ENCODE measurements at places on chromosomes 12 and 14. TPM values are rescaled to one million over a fixed set of nuclear protein-coding genes. Genes with fewer than 3 reads are reported as not detected.

The PMCH gene
- total RNA-seq = not detected

The TAS2R10 gene
- total RNA-seq = 1.2 TPM

The MORN3 gene
- total RNA-seq = 0.63 TPM

The WNT5B gene
- 14.0 TPM for total RNA-seq

The SVOP gene
- total RNA-seq = 1.9 TPM

The ULK1 gene
- total RNA-seq = 69.3 TPM

The EML5 gene
- total RNA-seq = 1.3 TPM

The TEX52 gene
- total RNA-seq = not detected

The AKAP5 gene
- 1.3 TPM for total RNA-seq

The GPRC5D gene
- not detected for total RNA-seq

The ESR2 gene
- total RNA-seq = 0.20 TPM

The COA8 gene
- total RNA-seq = 37.2 TPM

DNA sequence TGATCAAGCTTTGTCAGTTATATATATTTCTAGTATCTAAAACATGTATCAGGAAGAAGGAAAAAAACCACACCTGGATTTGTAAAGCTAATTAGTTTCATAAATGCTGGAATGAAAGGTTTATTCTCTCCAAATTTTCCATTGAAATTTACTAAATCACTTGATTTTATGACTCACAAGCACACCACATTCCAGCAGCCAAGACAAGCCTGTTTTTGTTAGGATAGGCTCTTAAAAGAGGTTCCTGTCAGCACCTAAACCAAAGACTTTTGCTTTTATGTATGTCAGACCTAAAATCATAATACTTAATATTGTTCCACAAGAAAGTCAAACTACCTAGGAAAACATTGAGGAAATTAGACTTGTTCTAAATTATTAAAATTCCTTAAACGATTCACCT is 85.3 kb upstream of the PAWR start:
- no peak for DNase-seq

DNA sequence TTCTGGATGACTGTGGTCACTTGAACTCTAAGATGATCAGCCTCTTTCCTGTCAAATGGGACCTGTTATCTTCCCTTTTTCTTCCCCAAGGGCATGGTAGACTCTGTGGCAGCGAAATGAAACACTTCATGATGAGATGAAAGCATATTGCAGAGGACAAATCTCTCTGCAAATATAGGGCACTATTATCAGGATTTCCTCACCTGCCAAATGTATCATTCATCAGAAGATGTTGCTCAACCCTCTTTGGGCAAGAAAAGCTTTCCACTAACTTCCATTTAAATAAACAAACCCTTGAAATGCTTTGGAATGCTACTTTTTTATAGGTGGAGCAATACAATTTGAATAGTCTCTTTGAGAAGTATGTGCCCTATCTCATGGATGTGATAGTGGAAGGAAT is 105.0 kb downstream of the DNAH10 start:
- no peak for DNase-seq

DNA sequence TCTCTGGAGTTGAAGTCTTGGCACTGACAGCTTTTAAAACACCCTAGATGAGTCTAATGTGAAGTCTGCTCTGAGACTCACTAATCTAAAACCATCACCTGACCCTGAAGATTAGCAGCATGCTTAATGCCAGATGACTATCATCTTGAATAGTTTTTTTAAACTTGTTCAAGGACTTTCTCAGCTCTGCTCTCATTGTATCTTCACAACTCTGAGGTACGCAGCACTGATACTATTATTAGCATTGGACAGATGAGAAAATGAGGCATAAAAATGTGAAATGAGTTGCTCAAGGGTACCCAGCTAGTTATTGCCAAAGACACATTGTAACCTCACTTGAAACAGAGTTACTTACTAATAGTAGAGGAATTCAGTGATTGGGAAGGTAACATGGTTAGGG is 4.8 kb downstream of the SLC38A1 start:
- no peak for DNase-seq

GRCh38 chr14:35380794-35381193 is 23.8 kb downstream of the NFKBIA start:
- DNase-seq = no peak

DNA sequence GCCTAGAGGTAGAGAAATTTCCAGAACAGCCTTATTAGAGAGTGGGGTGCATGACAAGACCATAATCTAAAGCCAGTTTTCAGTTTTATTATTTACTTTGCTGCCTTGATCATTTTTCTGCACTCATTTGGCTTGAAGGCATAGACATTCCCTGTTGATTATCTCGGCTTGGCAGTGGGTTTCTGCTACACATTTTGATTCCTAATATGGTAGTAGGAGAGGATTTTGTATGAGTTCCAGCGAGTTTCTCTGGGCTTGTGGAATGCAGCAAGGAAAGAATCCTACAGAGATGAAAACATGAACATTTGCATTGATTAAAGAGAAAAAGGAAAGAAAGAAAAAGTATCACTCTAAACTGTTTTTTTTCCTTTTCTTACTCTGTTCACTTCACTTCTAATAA is 281.2 kb downstream of the PAWR start:
- DNase-seq = no peak

- DNase-seq = no peak
Measured at GRCh38 chr14:59228421-59228820, 40.0 kb downstream of the DAAM1 start.

Measured in neural crest cell (in vitro differentiated cells).